ENCODE measurements at places on chromosomes 6 and 20.

DNA sequence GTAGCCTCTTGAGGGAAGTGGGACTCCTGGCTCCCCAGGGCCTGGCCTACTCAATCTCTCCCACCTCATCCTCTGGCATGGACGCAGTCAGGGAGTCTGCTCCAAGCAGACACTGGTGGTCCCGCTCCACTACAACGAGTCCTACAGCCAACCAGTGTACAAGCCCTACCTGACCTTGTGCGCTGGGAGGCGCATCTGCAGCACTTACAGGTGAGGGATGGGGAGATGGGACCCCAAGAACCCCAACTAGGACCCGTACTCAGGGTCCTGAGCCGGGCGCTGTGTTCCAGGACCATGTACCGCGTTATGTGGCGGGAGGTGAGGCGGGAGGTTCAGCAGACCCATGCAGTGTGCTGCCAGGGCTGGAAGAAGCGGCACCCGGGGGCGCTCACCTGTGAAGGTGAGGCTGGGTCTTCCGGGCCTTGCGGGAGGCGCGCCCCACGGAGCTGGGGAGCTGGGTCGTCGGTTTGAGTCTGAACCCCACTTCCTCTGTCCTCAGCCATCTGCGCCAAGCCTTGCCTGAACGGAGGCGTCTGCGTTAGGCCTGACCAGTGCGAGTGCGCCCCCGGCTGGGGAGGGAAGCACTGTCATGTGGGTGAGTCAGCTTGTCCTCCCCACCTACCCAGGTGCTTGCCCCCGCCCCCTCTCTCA lies 2.1 kb downstream of the EGFL8 start:
- no peak for DNase-seq

DNA sequence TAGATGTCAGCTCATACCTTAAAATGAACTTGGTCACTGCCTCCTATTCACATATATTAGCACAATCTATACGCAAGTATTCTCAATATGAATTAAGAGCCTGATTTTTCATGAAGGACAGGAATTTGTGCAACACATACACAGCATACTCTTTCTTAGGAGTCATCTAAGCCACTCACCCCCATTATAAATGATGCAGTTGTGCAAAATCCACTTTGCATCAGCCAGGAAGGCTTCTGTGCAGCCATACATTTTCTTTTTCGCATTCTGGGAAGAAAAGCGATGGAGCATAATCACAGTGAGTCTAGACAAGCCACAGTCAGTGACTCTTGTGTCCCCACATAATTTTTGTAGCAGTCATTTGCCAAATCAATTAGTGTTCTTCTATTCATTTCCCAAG lies 66.5 kb downstream of the ZMYND8 start:
- no peak for DNase-seq

DNA sequence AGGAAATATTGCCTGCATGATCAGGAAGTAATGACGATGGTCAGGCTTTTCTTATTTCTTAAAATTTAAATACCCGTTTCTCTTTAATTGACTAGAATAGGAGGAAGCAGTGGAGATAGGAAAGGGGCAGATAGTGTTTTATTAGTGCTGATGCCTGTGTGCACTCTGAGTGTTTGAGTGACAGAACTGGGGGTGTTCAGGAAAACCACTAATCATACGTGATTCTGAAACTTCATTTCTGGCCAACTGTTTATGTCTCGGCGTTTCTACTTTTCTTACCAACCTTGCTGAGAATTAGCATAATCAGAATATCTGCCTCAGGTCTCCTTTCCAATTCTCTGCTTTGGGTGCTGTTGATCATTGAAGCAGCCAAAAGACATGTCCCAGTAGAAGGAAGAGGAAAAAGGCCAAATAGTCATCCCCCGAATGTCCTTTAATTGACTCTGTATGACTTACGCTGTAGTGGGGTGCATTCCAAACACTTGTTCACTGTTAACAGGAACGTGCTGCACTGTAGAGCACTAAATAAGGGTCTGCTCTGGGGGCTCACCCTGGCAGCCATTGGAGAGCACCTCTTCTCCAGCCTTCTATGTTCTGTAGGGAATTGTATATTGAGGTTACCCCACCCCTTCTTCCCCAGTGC lies 152.9 kb downstream of the JARID2 start:
- no peak for DNase-seq

DNA sequence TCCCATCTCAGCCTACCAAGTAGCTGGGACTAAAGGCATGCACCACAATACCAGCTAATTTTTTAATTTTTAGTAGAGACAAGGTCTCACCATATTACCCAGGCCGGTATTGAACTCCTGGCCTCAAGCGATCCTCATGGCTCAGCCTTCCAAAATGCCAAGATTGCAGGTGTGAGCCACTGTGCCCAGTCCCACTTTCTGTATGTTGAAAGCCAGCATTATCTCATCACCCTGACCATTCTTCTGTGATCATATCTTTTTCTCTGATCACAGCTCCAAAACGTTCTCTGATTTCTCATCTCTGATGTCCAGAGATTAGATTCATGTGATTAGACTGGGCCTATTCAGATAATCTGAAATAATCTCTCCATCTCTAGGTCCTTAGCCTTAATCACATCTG lies 337.7 kb downstream of the TPBG start:
- DNase-seq, result no peak

- no peak for DNase-seq
Observed at GRCh38 chr6:1965596-1966224, 279.7 kb downstream of the GMDS start.

DNA sequence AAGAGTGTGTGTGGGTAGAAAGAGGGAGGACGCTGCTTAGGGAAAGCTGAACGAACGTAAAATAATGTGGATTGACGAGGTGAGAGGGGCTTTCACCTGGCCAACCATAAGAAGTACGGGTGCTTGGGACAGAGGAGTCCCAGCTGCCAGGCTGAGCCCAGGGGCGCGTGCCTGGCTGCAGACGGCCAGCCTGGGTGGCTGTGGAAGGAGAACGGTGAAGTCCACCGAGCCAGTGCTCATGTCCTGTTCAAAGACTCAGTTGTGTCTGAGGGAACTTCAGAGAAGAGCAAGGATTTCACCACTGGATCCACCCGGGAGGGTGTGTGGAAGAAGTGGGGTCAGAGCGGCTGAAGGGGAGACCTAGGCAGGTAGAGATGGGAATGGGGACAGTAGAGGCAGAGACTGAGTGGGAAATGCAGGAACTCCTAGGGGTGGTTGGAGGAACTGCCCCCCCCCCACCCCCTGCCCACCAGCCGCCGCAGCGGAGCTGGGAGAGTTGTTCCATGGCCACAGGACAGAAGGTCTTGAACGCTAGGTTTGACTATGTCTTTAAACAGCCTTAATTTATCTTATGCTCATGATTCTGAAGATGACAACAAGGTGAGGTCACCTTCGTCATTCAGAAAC lies 68.1 kb upstream of the TBXT start:
- DNase-seq, result no peak

DNA sequence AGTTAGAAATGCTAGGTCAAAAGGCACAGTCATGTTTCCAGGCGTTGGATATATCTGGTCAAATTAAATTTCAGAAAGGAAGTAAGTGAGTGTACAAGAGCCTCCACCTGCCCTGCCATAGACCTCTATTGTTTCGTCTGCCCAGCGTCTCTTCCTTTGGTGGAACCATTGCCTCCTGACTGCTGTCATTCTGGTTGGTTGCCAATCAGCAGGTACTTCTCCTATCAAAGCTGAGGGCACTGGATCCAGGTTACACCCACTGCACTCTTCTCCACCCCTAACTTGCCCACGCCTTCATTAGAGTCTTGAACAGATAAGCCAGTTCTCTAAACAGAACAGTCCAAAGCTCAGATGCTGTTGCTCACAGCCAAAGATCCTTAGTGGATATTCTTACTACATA lies 2.6 kb upstream of the WFDC5 start:
- no peak for DNase-seq

- no peak for DNase-seq
Observed at GRCh38 chr6:94894300-94894699, 683.0 kb upstream of the MANEA start.
